Peyer's patch (tissue), 4 donors: ENCODE measurements at places on chromosomes 3 and 15.

DNA sequence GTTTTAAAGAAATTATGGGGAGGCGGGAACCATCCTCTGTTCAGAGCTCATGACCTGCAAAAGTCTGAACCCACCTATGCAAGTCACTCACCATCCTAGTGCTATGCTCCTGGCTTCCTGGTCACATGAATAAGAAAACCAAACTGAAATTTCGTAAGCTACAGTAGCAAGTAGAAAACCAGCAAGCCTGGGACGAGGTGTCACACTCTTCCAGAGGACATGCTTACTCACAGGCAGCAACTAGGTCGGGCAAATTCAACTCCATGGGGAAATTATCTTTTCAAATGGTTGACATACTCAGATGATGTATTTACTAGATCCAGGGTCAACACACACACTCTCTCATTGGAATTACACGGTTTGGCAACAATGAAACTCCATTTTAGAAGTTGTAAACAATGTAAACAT, 31.3 kb downstream of the LDHAL6B start:
- DNase-seq: no peak

DNA sequence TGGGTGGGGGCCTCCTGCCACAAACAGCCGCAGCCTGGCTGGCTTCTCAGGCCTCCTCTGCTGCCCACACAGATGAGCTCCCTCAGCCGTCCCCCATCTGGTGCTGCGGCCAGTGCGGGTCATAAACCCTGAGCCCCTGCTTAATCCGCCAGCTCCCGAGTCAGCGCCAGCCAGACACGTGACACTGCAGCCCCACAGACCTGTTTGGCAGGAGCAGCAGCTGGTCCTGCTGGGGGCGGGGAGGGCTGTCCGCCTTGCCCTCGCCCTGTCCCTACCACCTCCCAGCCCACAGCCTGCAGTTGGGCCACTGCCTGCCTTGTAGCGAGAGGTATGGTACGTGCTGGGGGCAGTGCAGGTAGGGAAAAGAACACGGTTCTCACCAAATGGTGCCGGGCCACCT, 86.2 kb downstream of the IQSEC1 start:
- peak; percentile 24 for DNase-seq

DNA sequence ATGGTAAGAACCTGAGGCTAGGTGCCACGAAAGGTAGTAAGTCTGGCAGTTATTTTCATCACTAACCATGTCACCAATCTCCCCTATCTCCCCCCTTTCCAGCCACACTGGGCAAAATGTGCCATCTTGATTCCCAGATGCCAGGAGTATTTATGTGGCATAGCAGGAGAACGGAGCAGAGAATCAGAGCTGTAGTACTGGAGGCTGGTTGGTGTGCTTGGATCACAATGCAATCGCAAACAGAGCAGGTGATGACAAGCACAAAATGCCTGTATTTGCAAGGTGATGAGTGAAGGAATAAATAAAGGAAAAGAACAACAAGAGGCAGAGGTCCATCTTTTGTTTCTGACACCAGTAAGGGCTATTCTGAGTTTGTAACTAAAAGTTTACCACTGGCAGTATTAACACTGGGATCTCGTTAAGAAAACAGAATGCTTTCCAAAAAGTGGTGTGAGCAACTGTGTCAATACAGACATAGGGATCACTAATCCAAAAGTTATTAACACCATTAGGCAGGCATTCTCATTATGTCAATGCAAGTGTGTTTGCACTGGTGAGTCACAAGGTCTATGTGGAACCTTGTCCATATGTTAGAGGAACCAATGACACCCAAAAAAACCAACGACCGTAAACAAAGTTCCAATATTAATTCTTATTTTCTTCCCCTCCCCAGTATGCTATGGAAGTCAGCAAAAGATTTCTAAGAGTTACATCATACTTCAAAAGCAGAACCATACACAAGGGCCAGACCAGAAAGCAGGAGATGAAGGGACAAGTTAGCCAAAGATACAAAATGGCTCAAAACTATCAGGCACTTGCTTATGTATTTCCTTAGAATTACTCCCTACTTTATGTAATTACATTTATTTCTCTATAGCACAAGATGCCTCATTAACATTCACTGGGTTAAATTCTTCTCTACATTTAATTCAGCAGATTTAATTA, 556.6 kb downstream of the FOXP1 start:
- DNase-seq: no peak

DNA sequence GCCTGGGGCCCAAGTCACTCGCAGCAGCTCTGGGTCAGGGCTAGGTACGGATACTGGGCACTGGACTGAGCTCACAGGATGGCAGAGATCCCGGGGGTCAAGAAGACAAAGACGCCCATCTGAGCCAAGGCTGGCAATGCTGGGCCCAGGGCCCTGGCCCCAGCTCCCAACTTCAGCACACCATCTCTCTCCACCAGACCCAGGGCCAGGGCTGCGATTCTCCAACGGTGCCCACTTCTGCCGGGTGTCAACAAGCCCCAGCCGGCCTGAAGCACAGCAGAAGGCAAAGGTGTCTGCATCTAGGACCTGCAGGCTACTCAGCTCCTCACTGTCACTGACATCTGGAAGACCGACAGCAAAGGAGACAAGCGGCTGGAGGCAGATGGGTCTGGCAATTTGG, 8.6 kb downstream of the WDR73 start:
- no peak for DNase-seq

DNA sequence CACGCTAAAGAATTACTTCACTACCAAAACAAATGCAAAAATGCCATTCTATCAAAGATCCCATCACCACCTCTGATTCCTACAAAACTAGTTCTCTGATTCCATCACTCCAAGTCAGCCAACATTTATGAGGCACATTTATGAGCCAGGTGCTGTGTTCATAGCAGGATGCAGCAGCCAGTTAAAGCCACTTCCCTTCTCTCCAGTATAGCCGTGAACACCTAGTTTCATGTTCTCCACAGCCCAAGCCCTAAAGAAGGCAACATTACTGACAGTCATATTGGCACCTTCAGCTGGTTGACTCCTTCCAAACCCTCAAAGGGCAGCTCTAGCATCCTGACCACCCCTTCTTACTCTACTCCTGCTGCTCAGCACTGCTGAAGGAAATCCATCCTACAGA, 36.4 kb downstream of the RYK start:
- DNase-seq: no peak

DNA sequence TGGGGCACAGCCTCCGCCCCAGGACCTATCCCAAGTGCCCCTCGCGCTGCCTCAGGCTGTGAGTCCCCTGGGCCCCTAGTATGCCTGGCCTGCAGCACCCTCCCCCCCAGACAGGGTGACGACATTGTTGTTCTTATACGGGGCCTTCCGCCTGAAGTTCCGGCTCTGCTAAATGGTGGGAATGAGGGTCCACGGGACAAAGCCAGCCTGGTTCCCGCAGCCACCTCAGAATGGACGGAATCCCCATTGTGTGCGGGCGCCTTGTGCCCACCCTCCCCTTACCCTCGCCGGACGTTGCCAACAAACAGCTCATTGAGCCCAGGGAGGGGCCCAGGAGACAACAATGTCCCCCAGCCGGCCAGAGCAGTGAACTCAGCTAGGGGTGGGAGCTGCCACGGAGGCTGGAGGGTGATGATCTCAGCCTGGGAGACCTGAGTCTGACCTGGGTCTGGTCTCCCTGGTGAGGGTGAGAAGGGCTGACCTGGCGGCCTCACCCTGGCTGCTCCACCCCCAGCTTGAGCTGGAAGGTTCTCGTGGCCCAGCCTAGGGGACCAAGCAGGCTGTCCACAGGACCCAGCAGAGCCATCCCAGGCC, 10.2 kb upstream of the DLL4 start:
- DNase-seq: no peak

DNA sequence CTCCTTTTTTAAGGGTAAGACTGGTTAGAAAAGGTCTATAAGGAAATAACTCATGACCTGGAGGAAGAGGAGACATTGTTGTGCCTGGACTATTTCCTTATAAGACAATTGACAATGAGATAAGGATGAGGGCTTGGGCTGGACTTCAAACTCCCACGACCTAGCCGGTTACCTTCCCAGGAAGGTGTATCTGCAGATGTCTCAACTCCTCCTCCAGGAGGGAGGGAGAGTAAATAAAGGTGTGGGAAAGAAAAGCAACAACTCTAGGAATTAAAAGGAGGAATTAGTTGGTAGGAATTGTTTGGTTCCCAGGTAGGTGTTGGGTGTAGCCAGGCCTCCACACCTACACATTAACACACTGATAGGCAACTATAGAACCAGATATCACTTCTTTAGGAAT, 97.8 kb upstream of the TBL1XR1 start:
- no peak for DNase-seq
